ENCODE measurements at places on chromosomes 3 and 15.

DNA sequence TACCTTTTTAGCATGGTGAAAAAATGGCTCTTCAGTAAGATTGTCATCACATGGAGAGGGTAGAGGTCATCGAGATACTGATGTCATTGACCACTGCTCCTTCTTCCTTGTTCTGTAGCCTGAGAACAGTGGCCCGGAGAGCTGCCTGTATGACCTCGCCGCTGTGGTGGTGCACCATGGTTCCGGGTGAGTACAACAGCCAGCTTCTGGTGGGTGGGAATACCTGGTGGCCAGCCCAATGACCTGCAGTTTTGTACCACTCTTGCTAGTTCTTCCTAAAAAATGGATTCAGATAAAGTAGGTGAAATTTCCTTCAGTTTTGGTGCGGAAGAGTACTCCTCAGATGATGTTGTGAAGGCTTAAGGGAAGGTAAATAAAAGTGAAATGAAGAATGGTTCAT lies 8.4 kb upstream of the FBXL22 start:
- no peak for DNase-seq

DNA sequence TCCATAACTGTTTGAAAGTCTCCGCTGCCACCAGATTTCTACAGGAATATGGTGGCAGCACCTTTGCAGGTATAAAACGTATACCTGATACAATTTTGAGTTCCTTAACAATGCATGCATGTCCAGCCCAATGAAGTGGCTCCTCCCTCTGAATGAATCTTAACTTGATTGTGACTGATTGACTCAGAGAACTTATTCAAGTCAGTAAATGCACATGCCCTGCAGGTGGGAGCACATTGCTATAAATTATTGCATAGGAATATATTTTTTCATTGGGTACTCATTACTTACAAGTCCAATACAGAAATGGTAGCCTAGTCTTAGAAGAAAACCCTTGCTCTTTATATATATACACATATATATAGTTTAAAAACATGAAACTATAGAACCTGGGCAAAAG lies 259.3 kb downstream of the BBX start:
- no peak for DNase-seq

DNA sequence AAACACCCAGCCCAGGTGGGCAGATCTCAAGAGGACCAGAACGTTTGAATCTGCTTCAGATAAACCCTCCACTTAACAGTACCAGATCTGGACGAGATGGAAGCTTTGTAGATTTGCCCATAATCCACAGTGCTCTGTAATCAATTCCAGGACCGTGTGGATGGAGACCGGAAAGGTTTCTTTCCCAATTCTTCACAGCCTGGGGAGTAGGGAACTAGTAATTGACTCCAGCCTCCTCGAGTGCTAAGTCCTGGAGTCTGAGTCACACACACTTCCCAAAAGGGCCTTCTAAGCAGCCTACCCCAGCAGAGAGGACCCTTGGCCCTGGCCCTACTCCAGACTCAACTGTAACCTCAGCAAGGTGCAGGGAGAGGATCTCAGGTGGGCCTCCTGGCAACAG lies 56.2 kb upstream of the TSEN2 start:
- no peak for DNase-seq

DNA sequence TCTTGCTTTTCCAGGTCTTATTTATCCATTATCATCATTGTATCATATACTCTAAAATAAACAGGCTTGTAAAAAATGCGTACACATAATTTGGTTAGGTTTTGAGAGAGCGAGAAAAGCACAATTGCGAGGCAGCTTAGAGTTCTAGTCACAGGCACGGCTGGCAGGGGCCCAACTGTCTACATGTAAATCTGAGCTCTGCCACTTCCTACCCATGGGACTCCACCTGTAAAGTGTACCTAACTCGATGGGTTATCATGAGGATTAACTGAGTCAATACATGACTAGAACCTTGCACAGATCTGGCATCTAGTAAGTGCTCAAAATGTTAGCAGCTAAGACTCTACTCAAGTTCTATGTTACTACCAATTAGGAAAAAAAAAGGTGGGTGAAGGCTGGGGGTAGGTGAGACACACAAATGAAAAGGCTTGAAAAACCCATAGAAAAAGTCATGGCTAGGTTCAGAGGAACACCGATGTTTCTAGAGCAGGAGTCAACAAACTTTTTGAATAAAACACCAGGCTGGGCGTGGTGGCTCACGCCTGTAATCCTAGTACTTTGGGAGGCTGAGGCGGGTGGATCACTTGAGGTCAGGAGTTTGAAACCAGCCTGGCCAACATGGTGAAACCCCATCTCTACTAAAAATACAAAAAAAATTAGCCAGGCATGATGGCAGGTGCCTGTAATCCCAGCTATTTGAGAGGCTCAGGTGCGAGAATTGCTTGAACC lies 36.2 kb downstream of the GLB1 start:
- DNase-seq, result no peak

DNA sequence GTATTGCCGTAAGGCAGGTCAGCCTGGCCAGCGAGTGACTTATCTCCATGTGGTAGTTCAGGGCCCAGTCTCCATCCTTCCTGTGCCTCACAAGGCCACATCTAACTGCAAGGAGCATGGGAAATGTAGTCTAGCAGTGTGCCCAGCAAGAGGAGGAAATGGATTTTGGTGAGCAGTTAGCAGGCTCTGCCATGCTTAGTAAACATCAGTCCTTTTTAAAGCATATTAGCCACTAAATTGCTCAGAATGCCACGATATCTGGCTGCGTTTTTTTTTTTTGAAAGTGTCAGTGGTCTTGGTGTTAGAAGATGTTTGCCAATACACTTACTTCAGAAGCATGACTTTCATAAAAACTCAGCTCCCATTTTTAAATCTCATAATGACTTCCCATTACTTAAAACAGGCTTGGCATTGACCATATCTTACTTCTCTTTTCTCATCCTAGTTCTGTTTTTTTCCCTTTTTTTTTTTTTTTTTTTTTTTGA lies 470.2 kb upstream of the TPRG1 start:
- no peak for DNase-seq

DNA sequence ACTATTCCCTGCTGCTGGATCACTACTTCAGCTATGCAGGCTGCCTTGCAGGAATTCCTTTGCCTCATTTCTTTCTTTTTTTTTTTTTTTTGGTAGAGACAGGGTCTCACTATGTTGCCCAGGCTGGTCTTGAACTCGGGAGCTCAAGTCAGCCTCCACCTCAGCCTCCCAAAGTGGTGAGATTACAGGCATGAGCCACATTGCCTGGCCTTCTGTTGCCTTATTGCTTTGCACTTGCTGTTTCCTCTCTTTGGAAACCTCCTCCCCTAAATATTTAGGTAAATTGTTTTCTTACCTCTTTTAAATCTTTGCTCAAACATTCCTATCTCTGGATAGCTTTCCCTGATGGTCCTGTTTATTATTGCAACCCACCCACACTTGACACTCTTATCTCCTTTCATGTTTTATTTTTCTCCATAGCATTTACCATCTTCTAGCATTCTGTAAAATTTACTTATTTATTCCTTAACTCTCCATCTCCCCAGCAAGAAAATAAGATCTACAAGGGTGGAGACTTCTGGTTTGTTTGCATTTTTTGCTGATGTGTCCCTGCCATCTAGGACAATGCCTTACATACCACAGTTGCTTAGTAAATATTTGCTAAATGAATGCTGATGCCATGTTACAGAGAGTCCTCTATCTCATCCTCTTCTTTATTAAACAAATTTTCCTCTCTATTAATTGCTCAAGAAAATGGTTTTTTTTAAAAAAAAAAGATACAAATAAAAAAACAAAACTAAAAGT lies 134.8 kb downstream of the P2RY1 start:
- peak; percentile 44 for DNase-seq
